ENCODE measurements at places on chromosomes 7 and 10.
A peak's percentile ranks its signal among the peaks of the same experiment; 100 is the strongest.

GRCh38 chr7:102050864-102051460 lies 233.5 kb downstream of the CUX1 start:
- DNase-seq, result no peak

- DNase-seq, result no peak
These were observed 9.3 kb upstream of the OR6V1 start for GRCh38 chr7:143042790-143043271.

- no peak for DNase-seq
These were observed 4.9 kb downstream of the TMEM130 start for GRCh38 chr7:98864731-98865453.

- peak; percentile 43 for DNase-seq
These were observed 72.3 kb downstream of the AMZ1 start for GRCh38 chr7:2760098-2760889.

DNA sequence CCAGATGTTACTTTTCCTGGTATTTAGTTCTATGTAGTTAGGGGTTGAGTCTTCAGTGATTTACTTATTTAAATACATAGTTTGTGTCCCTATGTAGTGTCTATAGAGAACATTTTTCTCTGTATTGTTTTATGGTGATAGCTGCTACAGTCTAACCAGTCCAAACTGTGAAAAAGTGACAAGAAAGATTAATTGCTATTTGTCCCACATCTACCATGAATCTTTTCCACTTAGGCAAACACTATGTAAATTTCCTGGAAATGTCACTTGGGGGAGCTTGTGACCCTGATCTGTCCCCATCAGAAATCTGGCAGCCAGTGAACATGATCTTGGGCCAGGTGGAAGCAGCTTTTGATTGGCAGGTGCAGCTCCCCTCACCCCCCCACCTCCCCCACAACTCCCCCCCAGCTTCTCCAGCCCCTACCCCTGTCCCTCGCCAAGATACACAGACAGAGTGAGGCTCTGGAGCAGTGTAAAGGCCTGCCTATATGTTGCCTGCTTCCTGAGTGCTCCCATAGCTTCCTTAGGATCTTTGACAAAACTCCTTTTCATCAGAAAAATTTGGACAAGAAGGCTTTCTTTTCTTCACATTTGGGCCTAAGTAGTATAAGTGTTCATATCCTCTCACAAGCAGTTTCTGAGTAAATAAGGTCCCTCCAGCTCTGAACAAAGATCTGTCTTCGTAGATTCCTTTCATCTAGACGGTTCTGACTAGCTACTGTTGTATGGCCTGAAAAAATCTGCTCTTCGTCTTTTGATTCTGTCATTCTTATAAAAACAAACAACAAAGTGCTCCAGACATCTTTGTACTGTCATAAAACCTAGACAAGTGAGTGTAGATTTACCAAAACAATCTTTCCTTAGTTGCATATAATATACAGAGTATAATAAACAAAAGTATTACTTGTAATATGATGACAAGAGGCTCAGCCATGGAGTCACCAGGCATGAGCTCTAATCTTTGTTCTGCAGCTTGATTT lies 31.5 kb upstream of the SLC13A1 start:
- DNase-seq, result no peak

- DNase-seq, result no peak
These were observed 107.5 kb downstream of the GRB10 start for GRCh38 chr7:50674896-50675835.

Measured in astrocyte of the spinal cord (primary cell).